ENCODE measurements at places on chromosomes 4 and X. TPM values are rescaled to one million over a fixed set of nuclear protein-coding genes. Genes with fewer than 3 reads are reported as not detected.
A peak's percentile ranks its signal among the peaks of the same experiment; 100 is the strongest.

The TNMD gene
- total RNA-seq: not detected

The DCLK2 gene
- total RNA-seq: 0.41 TPM

The NKX6-1 gene
- 0.63 TPM for total RNA-seq

The ZMYM3 gene
- total RNA-seq: 45.3 TPM

The DKC1 gene
- 101 TPM for total RNA-seq

The ARMCX5 gene
- total RNA-seq: 5.7 TPM

The TLR8 gene
- total RNA-seq: not detected

The BTC gene
- total RNA-seq: 4.5 TPM

The CSAG3 gene
- total RNA-seq: 41.6 TPM

The PLK4 gene
- 23.3 TPM for total RNA-seq

DNA sequence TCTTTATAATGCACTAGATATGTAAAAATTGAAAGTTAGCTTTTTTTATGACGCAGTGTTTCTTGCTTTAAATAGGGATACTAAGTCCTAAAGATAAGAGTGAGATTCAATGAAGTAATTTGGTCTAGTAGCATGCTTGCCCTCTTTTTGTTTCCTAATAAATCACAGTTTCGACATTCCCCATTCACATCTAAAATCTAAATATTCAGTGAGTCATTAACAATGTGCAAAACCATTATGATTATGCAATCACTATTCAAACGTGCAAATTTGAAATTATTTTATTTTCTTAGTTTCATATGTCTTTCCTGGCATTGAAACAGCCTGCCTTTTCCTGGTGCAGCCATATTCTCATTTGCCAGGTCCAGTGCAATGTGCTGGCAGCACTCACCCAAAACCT is 1350.5 kb upstream of the PABPC4L start:
- no peaks in the 10 kb centered on the region for H3K27me3 ChIP-seq
- no peaks in the 10 kb centered on the region for H3K36me3 ChIP-seq
- no peak overlapping the region for H3K4me3 ChIP-seq
- no peak overlapping the region for H3K27ac ChIP-seq
- H3K4me1 ChIP-seq: no peaks in the 10 kb centered on the region

- H3K4me3 ChIP-seq: no peak overlapping the region
- DNase-seq: no peak
- no peaks in the 10 kb centered on the region for H3K36me3 ChIP-seq
- no peak overlapping the region for H3K27ac ChIP-seq
- no peaks in the 10 kb centered on the region for H3K27me3 ChIP-seq
- H3K4me1 ChIP-seq: no peaks in the 10 kb centered on the region
Measured at GRCh38 chr4:7716010-7716721, 223.5 kb downstream of the AFAP1 start.

DNA sequence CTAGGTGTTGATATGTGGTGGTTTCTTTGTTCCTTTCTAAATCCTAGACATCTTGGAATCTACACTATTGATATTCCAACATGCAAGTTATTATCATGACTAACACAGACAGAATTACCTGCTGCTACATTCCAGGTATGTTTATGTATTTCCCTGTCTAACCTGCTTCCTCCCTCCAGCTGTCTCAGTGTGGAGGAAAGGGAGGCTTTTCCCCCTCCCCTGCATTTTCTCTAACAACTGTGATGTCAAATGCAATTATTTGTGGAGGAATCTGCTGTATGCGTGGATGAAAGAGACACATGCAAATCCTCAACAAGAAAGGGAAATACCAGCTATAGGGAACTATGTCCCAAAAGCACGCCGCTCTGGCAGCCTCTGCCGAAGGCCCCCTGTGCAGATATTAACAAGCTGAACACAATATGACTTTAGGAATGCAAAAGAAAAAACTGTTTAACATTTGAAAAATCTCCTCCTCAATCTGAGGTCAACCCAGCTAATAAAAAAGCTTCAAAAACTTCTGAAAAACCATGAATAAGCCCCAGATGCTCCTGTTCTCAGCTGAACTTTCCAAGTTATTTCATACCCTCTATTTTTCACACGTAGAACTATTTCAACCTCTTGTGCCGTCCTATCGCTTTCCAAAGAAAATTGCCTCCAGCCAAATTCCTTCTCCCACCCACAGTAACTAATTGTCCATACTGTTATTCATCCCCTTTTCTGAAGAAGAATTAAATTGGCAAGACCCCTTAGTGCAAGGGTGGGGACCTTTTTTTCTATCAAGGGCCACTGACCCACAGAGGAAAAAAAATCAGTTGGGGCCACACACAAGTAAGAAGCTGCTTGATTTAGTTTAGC is 225.1 kb upstream of the GPC4 start:
- no peaks in the 10 kb centered on the region for H3K36me3 ChIP-seq
- H3K27ac ChIP-seq: no peak overlapping the region
- no peak overlapping the region for H3K4me3 ChIP-seq
- H3K27me3 ChIP-seq: no peaks in the 10 kb centered on the region
- H3K4me1 ChIP-seq: peaks cover 30% of the 10 kb centered on the region

- no peaks in the 10 kb centered on the region for H3K4me1 ChIP-seq
- H3K27me3 ChIP-seq: no peaks in the 10 kb centered on the region
- no peak for DNase-seq
- no peak overlapping the region for H3K4me3 ChIP-seq
Measured at GRCh38 chrX:29627833-29628232, 587.5 kb upstream of the MAGEB2 start.

- H3K27me3 ChIP-seq: no peaks in the 10 kb centered on the region
- no peak overlapping the region for H3K27ac ChIP-seq
- no peak for DNase-seq
- H3K4me1 ChIP-seq: peaks cover 21% of the 10 kb centered on the region
- H3K36me3 ChIP-seq: no peaks in the 10 kb centered on the region
Measured at GRCh38 chr4:80073473-80074008, 512 bp upstream of the ANTXR2 start.

GRCh38 chr4:30538794-30539193 is 181.4 kb upstream of the PCDH7 start:
- no peaks in the 10 kb centered on the region for H3K36me3 ChIP-seq
- H3K4me3 ChIP-seq: no peak overlapping the region
- no peaks in the 10 kb centered on the region for H3K4me1 ChIP-seq
- no peak overlapping the region for H3K27ac ChIP-seq
- no peaks in the 10 kb centered on the region for H3K27me3 ChIP-seq

- no peaks in the 10 kb centered on the region for H3K27me3 ChIP-seq
- DNase-seq: peak; percentile 65
- no peak overlapping the region for H3K4me3 ChIP-seq
- 0 out of 2 replicates have a peak overlapping the region, but pooled peaks have one; percentile 3 for H3K27ac ChIP-seq
Measured at GRCh38 chrX:115229337-115230003, 4.4 kb downstream of the LRCH2 start.

- H3K27ac ChIP-seq: no peak overlapping the region
- DNase-seq: no peak
- H3K4me1 ChIP-seq: no peaks in the 10 kb centered on the region
Measured at GRCh38 chr4:174198828-174199227, 84.6 kb downstream of the FBXO8 start.

DNA sequence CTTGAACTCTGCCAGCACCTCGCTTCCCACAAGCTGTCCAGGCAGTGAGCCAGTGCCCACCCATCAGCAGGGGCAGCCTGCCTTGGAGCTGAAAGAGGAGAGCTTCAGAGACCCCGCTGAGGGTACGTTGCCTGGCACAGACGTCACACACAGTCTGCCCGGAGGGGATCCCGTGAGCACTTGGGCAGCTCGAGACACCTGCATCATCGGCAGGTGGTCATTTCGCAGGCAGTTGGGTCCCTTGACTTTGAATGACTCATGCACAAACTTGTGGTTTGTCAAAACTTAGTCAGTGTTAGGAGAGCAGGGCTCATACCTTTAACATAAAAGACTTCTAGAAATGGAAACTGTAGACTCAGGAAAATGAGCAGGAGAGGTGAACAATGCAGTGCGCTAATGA is 9.9 kb downstream of the TACC3 start:
- no peak overlapping the region for H3K4me3 ChIP-seq
- H3K27me3 ChIP-seq: no peaks in the 10 kb centered on the region
- H3K27ac ChIP-seq: peak overlapping the region; percentile 80
- peak; percentile 94 for DNase-seq
- H3K36me3 ChIP-seq: peaks cover 48% of the 10 kb centered on the region
- H3K4me1 ChIP-seq: peaks cover 58% of the 10 kb centered on the region

DNA sequence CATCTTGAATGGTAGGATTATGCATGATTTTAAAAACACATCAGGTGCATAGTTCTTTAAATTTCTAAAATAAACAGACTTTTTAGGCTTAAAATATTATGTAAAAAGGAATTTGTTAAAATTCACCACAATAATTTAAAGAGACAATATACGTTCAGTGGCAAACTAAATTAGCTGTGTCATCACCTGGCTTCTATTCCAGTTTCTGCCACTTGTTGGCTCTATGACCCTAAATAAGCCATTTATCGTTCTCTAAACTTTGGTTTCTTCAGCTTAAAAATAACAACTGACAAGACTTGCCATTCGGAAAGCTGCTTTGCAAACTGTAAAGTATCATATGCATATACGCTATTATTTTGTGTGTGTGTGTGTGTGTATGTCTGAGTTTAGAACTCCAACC is 141.3 kb downstream of the MGST2 start:
- H3K4me3 ChIP-seq: no peak overlapping the region
- no peaks in the 10 kb centered on the region for H3K36me3 ChIP-seq
- no peak overlapping the region for H3K27ac ChIP-seq
- H3K4me1 ChIP-seq: no peaks in the 10 kb centered on the region

- H3K36me3 ChIP-seq: no peaks in the 10 kb centered on the region
Measured at GRCh38 chr4:98994474-98995182, 893 bp upstream of the METAP1 start.

GRCh38 chr4:7158081-7158750 is 34.1 kb upstream of the SORCS2 start:
- H3K36me3 ChIP-seq: no peaks in the 10 kb centered on the region
- peaks cover 29% of the 10 kb centered on the region for H3K27me3 ChIP-seq
- no peak overlapping the region for H3K27ac ChIP-seq
- no peak for DNase-seq
- H3K4me1 ChIP-seq: no peaks in the 10 kb centered on the region

GRCh38 chrX:16552546-16552945 is 97.4 kb upstream of the S100G start:
- H3K4me3 ChIP-seq: no peak overlapping the region
- peak; percentile 18 for DNase-seq
- H3K4me1 ChIP-seq: peaks cover 11% of the 10 kb centered on the region
- no peaks in the 10 kb centered on the region for H3K36me3 ChIP-seq
- peak overlapping the region; percentile 43 for H3K27ac ChIP-seq

GRCh38 chrX:41933546-41933945 is 10.2 kb upstream of the CASK start:
- no peak overlapping the region for H3K4me3 ChIP-seq
- no peak overlapping the region for H3K27ac ChIP-seq
- DNase-seq: no peak
- no peaks in the 10 kb centered on the region for H3K36me3 ChIP-seq
- H3K27me3 ChIP-seq: no peaks in the 10 kb centered on the region
- H3K4me1 ChIP-seq: no peaks in the 10 kb centered on the region

- no peaks in the 10 kb centered on the region for H3K4me1 ChIP-seq
- peak; percentile 39 for DNase-seq
- no peaks in the 10 kb centered on the region for H3K36me3 ChIP-seq
Measured at GRCh38 chrX:11557120-11557519, 108.6 kb downstream of the ARHGAP6 start.

DNA sequence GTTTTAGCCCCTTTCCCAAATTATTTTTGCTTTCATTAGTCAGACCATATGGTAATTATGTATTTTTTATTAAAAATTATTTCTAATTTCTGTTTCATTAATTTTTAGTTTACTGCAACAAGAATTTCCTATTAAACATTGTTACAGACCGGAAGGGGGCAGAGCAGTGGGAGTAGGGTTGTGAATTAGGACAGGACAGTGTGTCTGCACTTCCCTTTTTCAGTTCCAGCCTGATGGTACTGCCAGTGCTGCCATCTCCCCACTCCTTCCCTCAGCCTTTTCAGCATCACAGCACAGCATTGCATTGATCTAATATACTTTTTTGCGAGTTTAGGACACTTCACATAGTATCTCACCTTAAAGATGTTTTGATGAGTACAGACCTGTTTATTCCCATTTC is 76.5 kb downstream of the STIM2 start:
- H3K4me1 ChIP-seq: no peaks in the 10 kb centered on the region
- no peak for DNase-seq
- H3K4me3 ChIP-seq: no peak overlapping the region
- no peaks in the 10 kb centered on the region for H3K27me3 ChIP-seq
- H3K36me3 ChIP-seq: no peaks in the 10 kb centered on the region

DNA sequence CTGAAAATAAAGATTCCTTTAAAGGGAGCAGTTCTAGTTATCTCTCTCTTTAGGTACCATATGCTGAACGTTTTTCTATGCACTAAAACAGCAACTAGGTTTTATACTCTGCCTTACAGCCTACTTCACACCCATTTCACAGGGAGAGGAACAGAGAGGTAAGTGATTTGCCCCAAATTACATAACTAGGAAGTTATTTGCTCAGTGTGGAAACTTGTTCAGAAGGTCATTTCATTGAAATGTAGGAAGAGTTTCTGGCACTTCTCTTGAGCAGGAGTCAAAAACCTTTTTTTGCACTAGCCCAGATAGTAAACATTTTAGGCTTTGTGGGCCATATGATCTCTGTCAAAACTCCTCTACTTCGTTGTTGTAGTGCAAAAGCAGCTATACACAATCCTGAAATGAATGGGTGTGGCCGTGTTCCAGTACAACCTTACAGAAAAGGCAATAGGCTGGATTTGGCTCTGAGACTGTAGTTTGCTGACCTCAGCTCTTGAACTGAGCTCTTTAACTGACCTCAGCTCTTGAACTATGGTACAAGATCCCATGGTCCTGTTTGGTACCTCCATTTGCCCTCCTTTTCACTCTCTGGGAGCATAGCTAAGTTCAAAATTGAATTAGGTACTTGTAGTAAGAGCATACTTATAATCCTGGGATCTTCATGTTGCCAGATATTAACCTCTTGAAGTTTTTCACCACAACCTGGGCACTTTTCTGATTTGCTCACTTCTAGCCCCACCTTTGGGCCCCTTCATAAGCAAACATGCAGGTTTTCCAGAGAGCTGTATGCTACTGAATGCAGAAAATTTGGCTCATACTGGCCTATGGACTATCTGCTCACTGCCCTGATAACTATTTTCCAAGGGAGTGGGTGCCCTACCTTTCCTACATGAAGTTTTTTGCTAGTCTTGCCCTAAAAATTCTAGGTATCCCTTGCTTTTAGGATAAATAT is 53.3 kb downstream of the AR start:
- no peak overlapping the region for H3K4me3 ChIP-seq
- H3K4me1 ChIP-seq: no peaks in the 10 kb centered on the region
- H3K27ac ChIP-seq: no peak overlapping the region
- no peak for DNase-seq
- H3K27me3 ChIP-seq: no peaks in the 10 kb centered on the region

- no peak overlapping the region for H3K27ac ChIP-seq
- no peak for DNase-seq
Measured at GRCh38 chr4:85790582-85790981, 315.6 kb downstream of the ARHGAP24 start.

DNA sequence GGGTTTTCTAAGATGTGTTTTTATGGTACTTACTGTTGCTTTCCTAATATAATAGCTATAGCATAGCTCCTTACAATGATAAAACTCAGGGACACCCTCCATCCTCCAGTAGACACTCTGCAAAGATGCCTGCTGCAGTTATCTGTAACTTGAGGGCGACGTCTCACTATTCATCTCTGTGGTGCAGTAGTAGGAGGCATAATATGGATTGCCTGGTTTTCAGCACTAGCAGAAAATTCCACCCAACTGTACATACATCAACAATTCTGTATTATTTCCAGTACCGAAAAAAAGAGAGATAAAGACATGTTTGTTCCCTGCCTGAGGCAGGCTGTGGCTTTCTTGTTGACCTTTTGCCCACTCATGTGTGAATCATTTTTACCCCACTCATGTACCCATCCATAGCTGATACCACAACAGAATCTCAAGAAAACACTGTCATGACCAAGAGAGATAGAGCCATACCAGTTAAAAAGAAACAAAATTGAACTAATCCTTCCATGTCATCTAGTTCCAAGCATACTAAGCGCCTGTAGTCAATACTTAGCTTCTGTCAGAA is 220.1 kb downstream of the RAB28 start:
- H3K36me3 ChIP-seq: no peaks in the 10 kb centered on the region
- H3K27ac ChIP-seq: no peak overlapping the region
- DNase-seq: no peak
